Bone marrow (tissue), 2 donors: ENCODE measurements at places on chromosomes 4 and X.

- no peak for DNase-seq
These were observed 4.8 kb downstream of the SAT1 start for GRCh38 chrX:23787745-23788118.

- no peak for DNase-seq
These were observed 5.6 kb upstream of the STPG2 start for GRCh38 chr4:98148856-98149255.

- no peak for DNase-seq
These were observed 9.9 kb downstream of the USP9X start for GRCh38 chrX:41095174-41095573.

DNA sequence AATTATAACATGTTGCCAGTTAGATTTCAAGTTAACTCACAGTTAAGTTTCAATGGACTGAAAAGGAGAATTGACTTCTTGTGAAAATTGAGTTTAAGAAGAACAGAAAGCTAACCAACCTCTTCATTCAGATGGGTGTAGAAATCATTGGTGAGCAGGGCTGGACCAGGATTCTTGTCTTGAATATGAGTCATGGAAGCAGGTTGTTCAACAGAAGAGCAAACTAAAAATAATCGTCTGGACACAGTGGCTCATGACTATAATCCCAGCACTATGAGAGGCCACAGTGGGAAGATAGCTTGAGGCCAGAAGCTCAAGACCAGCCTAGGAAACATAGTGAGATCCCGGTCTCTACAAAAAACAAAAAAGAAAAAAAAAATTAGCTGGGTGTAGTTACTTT is 98.2 kb downstream of the ARSJ start:
- no peak for DNase-seq

DNA sequence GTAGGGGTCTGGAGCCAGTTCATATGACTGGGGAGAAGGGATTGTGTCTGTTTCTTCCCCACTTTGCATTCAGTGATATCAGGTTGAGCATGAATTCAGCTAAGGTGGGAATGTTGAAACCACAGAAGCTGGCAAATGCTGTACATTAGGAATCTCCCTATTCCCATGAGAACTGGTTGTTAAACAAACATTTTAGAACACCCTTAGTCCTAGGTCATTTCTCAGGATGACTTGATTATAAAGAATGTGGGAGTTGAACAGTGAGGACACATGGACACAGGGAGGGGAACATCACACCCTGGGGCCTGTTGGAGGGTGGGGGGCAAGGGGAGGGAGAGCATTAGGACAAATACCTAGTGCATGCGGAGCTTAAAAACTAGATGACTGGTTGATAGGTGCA is 62.6 kb upstream of the LIMCH1 start:
- no peak for DNase-seq

DNA sequence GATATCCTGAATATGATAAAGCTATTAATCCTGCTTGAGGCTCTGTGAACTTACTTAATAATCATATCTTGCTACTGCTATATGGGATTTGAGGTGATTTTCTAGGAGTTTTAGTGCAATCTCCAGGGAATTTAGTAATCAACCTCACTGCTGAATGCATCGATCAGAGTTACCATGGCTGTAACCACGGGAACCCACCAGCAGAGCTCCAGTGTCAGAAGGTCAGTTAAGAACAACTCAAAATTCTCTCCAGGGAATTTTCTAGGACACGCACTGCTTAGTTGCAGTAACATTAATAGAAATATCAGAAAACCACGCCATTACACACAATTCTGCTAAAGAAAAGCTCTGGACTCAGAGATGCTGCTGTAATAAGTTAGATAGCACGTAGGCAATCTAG is 1477.2 kb upstream of the TENM3 start:
- DNase-seq = no peak

- DNase-seq = no peak
These were observed 18.4 kb upstream of the MYOZ2 start for GRCh38 chr4:119116925-119117900.

DNA sequence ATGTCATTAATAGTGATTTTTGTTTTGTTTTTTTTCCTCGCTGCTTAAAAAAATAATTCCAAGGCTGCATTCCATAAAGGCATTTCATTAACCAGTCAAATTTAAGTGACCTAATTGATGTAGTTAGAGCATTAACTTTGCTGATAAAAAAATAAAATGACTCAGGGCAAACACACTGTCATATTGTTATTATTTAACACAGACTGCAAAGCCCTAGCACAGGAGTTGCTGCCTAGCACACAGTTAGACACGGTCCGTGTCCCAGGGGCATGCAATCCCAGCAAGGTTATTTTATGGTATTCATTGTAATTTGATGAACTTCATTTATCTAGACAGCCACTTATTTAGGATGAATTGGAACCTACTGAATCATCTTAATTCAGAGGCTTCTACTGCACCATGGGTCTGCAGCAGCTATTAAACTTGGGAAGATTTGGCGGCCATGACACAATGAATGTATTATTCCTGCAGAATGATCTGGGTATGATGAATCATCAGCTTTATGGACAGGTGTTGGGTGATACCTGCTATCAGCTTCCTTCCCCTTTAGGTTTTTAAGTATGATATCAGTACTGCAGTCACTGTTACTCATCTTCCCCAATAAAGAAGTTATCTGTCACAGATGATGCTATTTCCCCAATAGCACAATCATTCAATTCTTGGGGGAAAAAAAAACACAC is 182.7 kb downstream of the PPARGC1A start:
- DNase-seq = no peak
